ENCODE measurements at places on chromosomes 4 and X. TPM values are rescaled to one million over a fixed set of nuclear protein-coding genes. Genes with fewer than 3 reads are reported as not detected.

GRCh38 chr4:32841217-32841616 is 2121.0 kb downstream of the PCDH7 start:
- H3K27ac ChIP-seq: no peak overlapping the region
- no peaks in the 10 kb centered on the region for H3K4me1 ChIP-seq
- H3K36me3 ChIP-seq: no peaks in the 10 kb centered on the region
- no peaks in the 10 kb centered on the region for H3K27me3 ChIP-seq
- no peak overlapping the region for H3K4me3 ChIP-seq

DNA sequence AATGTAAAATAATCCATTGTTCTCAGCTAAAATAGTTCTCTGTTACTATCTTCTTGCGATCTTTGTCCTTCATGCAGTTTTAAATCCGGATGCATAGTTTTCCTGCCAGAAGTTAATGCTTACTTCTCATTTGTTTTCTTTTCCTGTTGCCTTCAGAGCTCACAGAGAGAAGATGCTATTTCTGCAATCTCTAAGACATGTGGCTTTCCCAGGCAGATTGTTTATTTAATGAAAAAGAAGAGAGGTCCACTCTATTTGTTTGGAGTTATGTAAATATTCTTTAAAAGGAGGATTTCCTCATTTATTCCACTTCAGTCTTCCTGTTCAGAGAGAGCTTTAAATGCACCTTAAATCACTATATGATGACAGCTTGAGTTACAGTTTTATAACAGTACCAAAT is 39.3 kb upstream of the HPGD start:
- H3K27me3 ChIP-seq: no peaks in the 10 kb centered on the region
- no peak overlapping the region for H3K27ac ChIP-seq
- H3K4me1 ChIP-seq: peaks cover 16% of the 10 kb centered on the region

DNA sequence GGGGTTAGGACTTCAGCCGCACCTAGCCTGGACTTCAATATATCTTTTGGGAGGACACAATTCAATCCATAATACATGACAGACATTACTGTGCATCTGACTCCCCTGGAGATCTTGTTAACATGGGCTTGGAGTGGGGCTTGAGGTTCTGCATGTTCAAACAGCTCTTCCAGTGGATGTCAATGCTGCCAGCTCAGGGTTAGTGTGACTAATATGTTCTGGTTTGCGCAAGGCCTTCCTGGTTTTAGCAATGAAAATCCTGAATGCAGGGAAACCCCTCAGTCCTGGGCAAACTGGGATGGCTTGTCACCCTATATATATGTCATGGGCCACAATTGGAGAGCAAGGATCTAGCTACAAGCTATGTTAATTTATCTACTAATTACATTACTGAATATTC is 2.7 kb upstream of the TSPAN7 start:
- no peak for DNase-seq
- H3K4me3 ChIP-seq: no peak overlapping the region
- no peaks in the 10 kb centered on the region for H3K36me3 ChIP-seq
- no peaks in the 10 kb centered on the region for H3K4me1 ChIP-seq

DNA sequence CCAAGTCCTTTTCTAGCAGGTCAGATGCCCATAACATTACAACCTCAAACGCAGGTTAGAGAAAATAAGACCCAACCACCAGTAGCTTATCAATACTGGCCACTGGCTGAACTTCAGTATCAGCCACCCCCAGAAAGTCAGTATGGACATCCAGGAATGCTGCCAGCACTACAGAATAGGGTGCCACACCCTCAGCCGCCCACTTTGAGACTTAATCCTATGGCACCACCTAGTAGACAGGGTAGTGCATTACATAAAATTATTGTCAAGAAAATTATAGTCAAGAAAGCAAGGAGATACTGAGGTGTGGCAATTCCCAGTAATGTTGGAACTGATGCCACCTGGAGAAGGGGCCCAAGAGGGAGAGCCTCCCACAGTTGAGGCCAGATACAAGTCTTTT is 19.9 kb upstream of the TRIM61 start:
- peak; percentile 45 for DNase-seq
- no peaks in the 10 kb centered on the region for H3K27me3 ChIP-seq
- H3K27ac ChIP-seq: no peak overlapping the region

- H3K27me3 ChIP-seq: no peaks in the 10 kb centered on the region
- no peak for DNase-seq
- H3K36me3 ChIP-seq: no peaks in the 10 kb centered on the region
- no peak overlapping the region for H3K27ac ChIP-seq
- H3K4me1 ChIP-seq: no peaks in the 10 kb centered on the region
Measured at GRCh38 chrX:45134775-45135174, 65.9 kb downstream of the DIPK2B start.

DNA sequence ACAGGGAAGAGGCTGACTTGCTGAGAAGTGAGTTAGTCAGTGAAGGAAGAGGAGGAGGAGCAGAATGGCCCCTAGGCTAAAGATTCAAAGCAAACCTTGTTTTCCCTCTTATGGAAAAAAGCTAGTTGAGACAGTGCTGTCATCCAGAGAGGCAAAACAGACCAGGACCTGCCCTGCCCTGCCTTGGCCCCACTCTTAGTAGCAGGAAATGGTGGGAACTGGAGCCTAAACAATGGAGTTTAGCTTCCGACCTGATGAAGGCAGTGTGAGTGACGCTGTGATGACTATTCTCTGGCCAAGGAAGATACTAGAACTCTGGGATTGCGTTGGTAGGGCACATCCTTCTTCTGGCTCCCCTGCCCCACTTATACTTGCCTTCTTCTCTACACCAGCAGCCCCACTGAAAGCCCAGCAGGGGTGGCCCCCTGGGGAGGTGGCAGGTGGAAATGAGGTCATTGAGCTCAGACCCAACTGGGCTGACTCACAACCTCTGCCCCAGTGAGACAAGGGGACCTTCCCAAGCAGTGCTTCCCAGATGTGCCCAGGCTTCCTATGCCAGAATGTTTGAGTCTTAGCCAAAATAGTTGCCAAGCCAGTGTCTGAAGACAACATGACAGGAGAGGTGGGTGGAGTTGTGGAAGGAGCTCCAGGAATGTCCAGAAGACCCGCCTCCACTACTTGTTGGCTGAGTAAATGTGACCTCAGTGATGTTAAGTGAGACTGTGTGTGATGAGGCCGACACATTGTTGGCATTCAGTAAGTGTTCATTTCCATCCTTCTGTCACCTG is 38.8 kb downstream of the MSN start:
- peaks cover 32% of the 10 kb centered on the region for H3K4me1 ChIP-seq
- H3K4me3 ChIP-seq: no peak overlapping the region
- H3K27me3 ChIP-seq: no peaks in the 10 kb centered on the region
- no peaks in the 10 kb centered on the region for H3K36me3 ChIP-seq

- no peak overlapping the region for H3K27ac ChIP-seq
- H3K4me3 ChIP-seq: no peak overlapping the region
- no peaks in the 10 kb centered on the region for H3K4me1 ChIP-seq
Measured at GRCh38 chr4:162366146-162366545, 202.3 kb upstream of the FSTL5 start.

DNA sequence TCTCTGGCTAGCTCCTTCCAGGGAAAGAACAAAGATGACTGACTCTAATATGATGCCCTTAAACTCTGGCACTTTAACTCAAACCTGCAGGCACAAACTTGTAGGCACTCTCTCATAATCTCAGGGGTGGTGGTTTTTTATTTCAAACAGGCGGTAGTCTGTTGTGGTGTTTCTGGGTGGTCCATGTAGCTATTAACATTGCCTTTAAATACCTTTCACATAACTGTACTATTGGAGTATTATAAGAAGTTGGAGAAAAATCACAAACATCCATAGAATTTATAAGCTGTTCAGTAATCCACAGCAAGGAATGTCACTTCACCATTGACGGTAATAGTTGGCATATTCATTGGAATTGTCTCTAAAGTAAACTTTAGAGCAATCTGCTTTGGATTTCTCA is 204.2 kb upstream of the PDE5A start:
- H3K36me3 ChIP-seq: no peaks in the 10 kb centered on the region
- no peak overlapping the region for H3K4me3 ChIP-seq
- no peak for DNase-seq
- no peaks in the 10 kb centered on the region for H3K4me1 ChIP-seq
- H3K27ac ChIP-seq: no peak overlapping the region
- no peaks in the 10 kb centered on the region for H3K27me3 ChIP-seq

DNA sequence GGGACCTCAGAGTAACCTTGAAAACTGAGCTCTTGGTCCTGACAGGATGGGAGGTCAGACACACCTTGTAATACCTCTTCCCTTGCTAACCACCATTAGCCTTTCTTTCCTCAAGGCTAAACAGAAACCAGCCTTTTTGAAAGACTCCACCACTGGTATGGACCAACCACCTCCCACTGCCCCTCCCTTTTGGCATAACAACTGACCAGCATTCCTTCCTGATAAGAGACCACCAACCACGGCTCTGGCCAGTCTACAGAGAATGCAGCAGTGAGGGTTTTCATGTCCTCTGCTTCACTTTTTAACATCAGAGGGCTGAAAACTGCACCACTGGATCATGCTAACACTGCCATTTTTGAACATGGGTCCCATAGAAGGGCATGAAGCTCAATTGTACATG is 100.2 kb upstream of the MID1IP1 start:
- H3K4me3 ChIP-seq: no peak overlapping the region
- H3K4me1 ChIP-seq: peaks cover 23% of the 10 kb centered on the region
- H3K36me3 ChIP-seq: no peaks in the 10 kb centered on the region
- DNase-seq: no peak
- H3K27ac ChIP-seq: no peak overlapping the region

- no peaks in the 10 kb centered on the region for H3K27me3 ChIP-seq
- no peaks in the 10 kb centered on the region for H3K36me3 ChIP-seq
- H3K27ac ChIP-seq: peak overlapping the region; percentile 76
- peak overlapping the region; percentile 63 for H3K4me3 ChIP-seq
- peak; percentile 53 for DNase-seq
Measured at GRCh38 chrX:48468693-48469691, 1.1 kb downstream of the SLC38A5 start.

DNA sequence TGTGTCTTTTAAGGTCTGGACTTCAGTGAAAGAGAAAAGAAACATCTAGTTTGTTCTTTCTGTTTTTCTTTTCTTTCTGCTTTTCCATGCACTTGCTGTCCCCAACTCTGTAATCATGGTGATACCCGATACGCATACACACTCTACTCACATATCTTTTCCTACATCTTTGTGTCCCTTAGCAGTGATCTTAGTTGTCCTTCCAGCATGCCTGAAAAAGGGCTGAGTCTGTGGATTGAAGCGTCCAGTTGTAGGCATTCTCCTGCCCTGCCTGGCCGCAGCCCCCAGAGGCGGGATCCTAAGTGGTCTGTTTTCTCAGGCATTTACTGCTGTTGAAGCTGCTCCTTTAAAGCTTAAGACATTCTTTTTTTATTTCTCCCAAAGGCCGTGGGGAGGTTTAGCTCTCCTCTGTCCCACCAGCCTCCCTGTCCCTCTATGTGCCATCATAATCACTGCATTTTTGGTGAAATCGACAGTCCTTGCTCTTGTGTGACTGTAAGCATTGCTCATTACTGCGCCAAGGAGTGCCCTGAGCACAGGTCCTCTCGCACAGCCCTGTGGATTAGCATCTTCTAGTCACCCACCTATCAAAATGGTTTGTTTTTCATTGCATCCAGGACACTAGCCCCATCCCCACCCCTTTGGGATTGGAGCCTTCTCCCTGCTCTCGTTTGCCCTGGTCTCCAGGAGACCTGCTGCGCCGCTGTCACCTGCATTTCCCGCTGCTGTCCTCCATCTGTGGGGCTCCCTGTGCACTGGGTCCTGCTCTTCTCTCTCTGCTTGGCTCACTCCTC is 4.4 kb downstream of the RGS12 start:
- H3K36me3 ChIP-seq: peaks cover 4% of the 10 kb centered on the region
- H3K27me3 ChIP-seq: no peaks in the 10 kb centered on the region
- no peak overlapping the region for H3K4me3 ChIP-seq
- H3K4me1 ChIP-seq: peaks cover 17% of the 10 kb centered on the region
- no peak overlapping the region for H3K27ac ChIP-seq

DNA sequence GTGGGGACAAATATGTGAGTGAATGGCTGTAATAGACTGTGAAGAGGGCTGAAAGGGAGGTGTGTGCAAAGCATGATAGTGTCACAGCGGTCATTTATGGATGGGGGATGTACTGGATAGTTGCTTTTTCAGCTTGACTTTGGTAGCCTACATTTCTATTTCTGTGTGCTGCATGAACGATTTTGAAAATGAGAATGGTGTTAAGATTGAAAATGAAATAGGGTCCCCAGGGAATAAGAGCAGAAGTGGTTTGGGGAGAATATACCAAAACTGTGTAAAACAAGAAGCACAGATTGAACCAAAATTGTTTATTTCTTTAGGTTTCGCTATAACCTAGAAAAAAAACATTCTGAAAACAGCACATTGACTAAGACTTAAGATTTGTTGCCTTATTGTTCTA is 58.8 kb upstream of the CLNK start:
- H3K36me3 ChIP-seq: no peaks in the 10 kb centered on the region
- no peak overlapping the region for H3K4me3 ChIP-seq
- DNase-seq: no peak
- H3K4me1 ChIP-seq: no peaks in the 10 kb centered on the region
- H3K27me3 ChIP-seq: no peaks in the 10 kb centered on the region

- no peak overlapping the region for H3K4me3 ChIP-seq
- no peak overlapping the region for H3K27ac ChIP-seq
- H3K36me3 ChIP-seq: no peaks in the 10 kb centered on the region
- DNase-seq: no peak
- no peaks in the 10 kb centered on the region for H3K27me3 ChIP-seq
Measured at GRCh38 chr4:162837241-162837640, 329.4 kb downstream of the NAF1 start.

DNA sequence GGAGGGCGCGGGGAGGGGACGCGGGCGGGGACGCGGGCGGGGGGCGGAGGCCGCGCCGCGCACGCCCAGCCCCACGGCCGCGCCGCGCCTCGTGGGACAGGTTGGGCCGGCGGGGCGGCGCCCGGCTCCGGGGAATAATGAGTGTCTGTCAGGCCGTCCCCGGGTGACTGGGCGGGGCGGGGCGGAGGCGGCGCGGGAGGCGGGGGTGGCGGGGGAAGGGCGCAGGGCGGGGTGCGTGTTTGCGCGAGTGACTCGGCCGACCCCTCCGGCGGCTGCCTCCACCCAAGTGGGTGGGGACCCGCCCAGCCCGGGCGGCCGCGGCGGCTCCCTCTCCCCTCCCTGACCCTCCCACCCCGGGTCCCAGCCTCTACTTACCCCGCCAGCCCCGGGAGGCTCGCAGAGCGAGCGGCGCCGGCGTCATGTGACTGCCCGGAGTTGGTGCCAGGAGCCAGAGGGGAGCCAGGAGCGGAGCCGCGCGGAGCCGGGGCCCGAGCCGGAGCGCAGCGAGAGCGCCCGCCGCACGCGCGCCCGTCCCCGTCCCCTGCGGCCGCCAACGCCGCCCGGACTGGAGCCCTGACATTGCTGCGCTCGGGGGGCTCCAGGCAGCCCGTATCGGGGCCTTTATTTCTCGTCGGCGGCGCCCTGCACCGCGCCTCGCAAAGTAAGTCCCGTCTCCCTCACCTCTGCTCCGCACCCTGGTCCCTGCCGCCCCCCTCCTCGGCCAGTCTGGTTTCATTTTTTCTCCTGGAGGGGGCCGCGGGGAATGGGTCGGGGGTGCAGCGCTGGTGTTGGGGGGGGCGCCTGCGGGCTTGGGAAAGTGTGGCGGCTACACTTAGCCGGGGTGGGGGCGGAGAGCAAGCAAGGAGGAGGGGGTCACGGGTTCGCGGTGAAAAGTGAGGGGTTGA is at the start of gene KLF3:
Gene KLF3, plus strand, starts transcription at position 399 of the 905 bp plus-strand sequence. CDS start 16,427 bp downstream, outside the sequence.
- H3K4me3 ChIP-seq: peak within 1 kb of the TSS; percentile 96
- no peaks in the 10 kb centered on the region for H3K27me3 ChIP-seq
- peak; percentile 86 for DNase-seq
- H3K4me1 ChIP-seq: peaks cover 26% of the 10 kb centered on the region
- H3K36me3 ChIP-seq: no peaks in the 10 kb centered on the region

The ZFP42 gene
- total RNA-seq: not detected

The MAGEC2 gene
- not detected for total RNA-seq

The CFI gene
- 1.6 TPM for total RNA-seq

The TMPRSS11F gene
- total RNA-seq: not detected

The CCDC149 gene
- 3.1 TPM for total RNA-seq

The MOSPD2 gene
- 7.7 TPM for total RNA-seq

The LANCL3 gene
- total RNA-seq: 2.5 TPM

The ZNF157 gene
- not detected for total RNA-seq

The PLA2G12A gene
- 36.9 TPM for total RNA-seq

The SSX4B gene
- total RNA-seq: not detected

The PHOX2B gene
- total RNA-seq: 0.13 TPM

The GLRB gene
- 5.1 TPM for total RNA-seq

The YIPF7 gene
- total RNA-seq: not detected
